ENCODE measurements at places on chromosomes 5 and 9.

DNA sequence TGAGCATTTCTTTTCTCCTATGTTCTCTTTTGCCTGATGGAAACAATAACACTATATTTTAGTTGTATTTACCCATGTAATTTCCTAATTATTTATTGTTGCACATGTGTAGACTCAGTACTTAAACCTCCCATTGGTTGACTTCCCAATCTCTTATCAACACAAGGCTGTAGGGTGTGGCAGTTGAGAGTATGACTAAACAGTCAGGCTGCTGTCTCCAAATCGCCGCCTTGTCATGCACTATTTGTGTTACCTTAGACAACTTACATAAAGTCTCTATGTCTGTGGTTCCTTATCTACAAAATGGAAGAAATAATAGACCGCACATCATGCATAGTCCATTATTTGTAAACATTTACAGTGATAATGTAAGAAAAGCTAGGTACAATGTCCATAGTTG, 68.9 kb upstream of the EFNA5 start:
- H3K4me1 ChIP-seq: no peaks in the 10 kb centered on the region
- H3K27ac ChIP-seq: no peak overlapping the region
- H3K36me3 ChIP-seq: no peaks in the 10 kb centered on the region
- DNase-seq: no peak
- H3K4me3 ChIP-seq: no peak overlapping the region

DNA sequence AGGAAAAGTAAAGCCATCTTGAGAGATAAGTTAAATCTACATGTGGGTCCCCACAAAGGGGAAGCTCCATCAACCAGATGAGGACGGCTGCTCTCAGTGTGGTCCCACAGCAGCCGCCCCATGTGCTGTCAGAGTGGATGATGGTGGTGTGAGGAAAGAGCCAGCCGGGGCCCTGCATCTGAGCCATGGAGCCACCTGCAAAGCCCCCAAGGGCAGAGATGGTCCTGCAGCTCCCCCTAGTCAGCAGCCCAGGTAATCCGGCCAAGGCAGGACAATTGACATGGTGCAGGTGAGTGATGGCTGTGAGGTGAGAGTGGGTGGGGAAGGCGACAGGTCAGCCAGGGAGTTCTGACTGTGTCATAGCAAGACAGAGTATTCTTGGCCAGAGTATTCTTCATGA, 458.8 kb downstream of the ICE1 start:
- H3K27me3 ChIP-seq: peaks cover 15% of the 10 kb centered on the region
- no peak for DNase-seq
- no peak overlapping the region for H3K4me3 ChIP-seq
- H3K27ac ChIP-seq: no peak overlapping the region
- no peaks in the 10 kb centered on the region for H3K4me1 ChIP-seq
- H3K36me3 ChIP-seq: no peaks in the 10 kb centered on the region

DNA sequence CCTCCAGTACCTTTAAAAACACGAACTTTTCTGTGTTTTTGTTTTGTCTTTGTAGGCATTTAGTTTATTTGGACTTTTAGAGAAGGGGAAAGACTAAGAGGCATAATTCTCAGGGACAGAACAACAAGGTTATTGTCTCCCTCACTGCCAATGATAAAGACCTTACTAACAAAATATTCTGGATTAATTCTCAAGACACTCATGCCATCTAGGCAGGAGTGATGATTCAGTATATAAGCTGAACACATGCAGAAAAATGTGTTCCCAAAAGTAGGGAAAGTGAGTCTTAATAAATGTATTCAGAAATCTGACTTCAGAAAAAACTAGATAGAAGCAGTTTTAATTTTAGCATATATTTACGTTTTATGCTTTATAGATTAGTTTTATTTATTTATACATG, 17.4 kb upstream of the ASPN start:
- H3K4me3 ChIP-seq: no peak overlapping the region
- H3K36me3 ChIP-seq: no peaks in the 10 kb centered on the region
- H3K27me3 ChIP-seq: no peaks in the 10 kb centered on the region
- DNase-seq: no peak

DNA sequence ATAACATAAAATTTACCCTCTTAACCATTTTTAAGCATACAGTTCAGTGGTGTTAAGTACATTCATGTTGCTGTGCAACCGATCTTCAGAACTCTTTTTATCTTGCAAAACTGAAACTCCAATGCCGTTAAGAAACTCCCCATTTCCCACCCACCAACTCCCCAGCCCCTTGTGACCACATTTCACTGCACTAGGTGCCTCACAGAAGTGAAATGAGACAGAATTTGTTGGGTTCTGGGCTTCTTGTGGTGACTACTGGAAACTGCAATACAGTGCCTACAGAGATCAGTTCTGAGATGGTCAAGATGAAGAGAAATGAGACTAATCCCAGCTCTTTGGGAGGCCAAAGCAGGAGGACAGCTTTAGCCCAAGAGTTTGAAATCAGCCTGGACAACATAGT, 202.1 kb upstream of the SLC30A5 start:
- H3K27me3 ChIP-seq: no peaks in the 10 kb centered on the region
- no peaks in the 10 kb centered on the region for H3K36me3 ChIP-seq
- H3K4me1 ChIP-seq: peaks cover 29% of the 10 kb centered on the region

DNA sequence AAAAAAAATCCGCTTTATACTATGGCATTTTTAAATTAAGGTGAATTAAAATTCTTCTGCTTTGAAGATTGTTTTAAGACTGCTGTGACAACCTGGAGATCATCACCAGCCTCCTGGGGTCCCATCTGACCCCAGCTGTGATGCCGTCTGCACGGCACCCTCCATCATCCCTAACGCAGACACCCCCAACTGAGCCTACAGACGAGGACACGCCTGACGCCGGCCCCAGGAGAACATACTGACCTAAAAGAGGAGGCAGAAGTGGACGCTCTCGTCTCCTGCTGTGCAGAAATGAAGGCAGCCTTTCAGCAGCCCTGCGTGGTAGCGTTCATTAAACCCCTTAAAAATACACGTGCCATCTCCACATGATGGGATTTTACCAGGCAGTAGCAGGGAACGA, 125.6 kb upstream of the PPP1R26 start:
- DNase-seq: no peak
- H3K4me3 ChIP-seq: no peak overlapping the region
- H3K36me3 ChIP-seq: no peaks in the 10 kb centered on the region
- no peaks in the 10 kb centered on the region for H3K4me1 ChIP-seq

Measured in activated CD4-positive, alpha-beta T cell treated with anti-CD3 and anti-CD28 coated beads for 36 hours (primary cell).